Thyroid gland (tissue), 4 donors: ENCODE measurements at places on chromosomes 2 and 18. TPM values are rescaled to one million over a fixed set of nuclear protein-coding genes. Genes with fewer than 3 reads are reported as not detected.

DNA sequence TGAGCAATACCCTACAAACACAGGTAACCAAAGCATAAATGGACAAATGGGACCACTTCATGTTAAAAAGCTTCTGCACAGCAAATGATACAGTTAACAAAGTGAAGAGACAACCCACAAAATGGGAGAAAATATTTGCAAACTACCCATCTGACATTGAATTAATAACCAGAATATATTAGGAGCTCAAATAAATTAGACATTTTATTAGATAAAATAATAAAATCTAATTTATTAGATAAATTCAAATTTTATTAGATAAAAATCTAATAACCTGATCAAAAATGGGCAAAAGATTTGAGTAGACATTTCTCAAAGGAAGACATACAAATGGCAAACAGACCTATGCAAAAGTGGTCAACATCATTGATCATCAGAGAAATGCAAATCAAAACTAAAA lies 35.8 kb upstream of the KCNH7 start:
- no peak for DNase-seq

The TMEM163 gene
- 4.7 TPM for total RNA-seq

DNA sequence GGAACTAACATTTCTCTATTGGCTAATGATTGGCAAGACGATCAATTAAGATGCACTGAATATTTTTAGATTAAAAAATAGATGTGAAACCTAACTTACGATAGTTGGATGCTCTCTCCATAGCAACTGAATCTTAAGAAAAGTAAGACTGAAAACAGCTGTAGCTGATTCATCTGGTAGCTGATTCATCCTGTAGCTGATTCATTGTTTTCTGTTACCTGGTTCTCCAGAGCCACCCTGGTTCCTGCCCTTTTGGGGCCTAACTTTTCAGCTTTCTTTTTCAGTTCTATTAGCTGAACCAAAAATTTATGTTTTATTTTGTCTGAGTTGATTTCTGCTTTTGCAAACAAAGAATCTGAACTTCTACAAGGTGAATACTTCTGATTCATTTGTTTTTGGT lies 22.7 kb upstream of the SPR start:
- DNase-seq = no peak

The ANKRD30B gene
- total RNA-seq = not detected

GRCh38 chr2:62175728-62176127 lies 20.2 kb upstream of the B3GNT2 start:
- DNase-seq = no peak

GRCh38 chr2:221581986-221582385 lies 9.9 kb upstream of the EPHA4 start:
- DNase-seq = no peak

The KLF11 gene
- total RNA-seq = 44.2 TPM

GRCh38 chr2:69563021-69563420 lies 80.5 kb downstream of the AAK1 start:
- DNase-seq = no peak

The RNF181 gene
- total RNA-seq = 202 TPM

GRCh38 chr2:20594048-20594750 lies 56.7 kb downstream of the HS1BP3 start:
- no peak for DNase-seq

GRCh38 chr2:9748577-9748976 lies 94.7 kb upstream of the TAF1B start:
- DNase-seq = no peak

DNA sequence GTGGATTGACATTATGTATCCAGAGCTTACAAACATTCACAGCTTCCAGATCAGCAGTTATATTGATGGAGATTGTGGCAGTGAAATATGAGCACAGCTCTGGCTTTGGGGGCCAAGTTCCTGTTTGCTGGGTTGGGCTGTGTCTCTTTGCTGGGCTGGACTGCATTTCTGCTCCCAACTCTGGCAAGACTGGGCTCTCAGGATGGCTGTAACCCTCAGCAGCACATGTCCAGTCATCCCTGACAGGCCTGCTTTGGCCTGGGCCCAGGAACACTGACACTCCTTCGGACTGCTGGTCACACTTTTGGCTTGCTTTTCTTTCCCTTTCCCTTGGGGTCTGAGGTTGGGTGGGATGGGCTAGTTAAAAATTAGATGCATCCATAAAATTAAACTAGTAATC lies 17.9 kb upstream of the VPS4B start:
- peak; percentile 94 for DNase-seq

The FABP1 gene
- total RNA-seq = not detected

GRCh38 chr2:121791801-121792221 lies 36.4 kb downstream of the TSN start:
- no peak for DNase-seq

DNA sequence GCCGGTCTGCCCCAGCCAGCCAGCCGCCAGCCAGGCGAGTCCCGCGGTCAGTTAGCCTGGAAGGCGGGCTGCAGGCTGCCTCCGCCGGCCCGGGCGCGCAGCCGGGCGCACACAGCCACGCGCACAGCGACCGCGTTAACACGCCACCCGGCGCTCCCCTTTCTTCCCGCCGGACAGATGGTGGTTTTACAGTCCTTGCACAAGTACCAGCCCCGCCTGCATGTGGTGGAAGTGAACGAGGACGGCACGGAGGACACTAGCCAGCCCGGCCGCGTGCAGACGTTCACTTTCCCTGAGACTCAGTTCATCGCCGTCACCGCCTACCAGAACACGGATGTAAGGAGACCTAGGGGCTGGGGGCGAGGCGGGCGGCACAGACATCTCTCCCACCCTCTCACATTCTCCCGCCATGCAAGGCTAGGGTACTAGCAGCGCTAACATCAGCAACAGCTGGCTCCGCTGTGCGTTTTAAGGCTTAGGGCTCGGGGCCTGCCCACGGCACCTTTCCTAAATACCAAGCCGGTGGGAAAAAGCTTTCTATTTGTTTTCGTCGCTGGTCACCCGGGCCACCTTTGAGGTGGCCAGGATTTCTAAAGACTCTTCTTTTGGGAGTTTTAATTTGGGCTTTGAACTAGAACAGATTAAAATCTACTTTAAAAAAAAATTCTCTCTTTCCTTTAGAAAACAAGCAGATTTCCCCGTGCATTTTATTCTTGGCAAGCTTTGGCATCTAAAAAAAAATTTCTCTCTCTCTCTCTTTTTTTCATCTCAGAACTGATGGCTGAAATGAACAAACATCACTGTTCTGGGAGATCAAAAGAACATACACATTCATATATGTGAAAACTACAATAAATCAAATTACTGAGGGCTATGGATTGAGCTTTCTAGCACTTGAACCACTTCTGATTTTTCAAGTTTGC lies 2.9 kb downstream of the TBR1 start:
- no peak for DNase-seq

DNA sequence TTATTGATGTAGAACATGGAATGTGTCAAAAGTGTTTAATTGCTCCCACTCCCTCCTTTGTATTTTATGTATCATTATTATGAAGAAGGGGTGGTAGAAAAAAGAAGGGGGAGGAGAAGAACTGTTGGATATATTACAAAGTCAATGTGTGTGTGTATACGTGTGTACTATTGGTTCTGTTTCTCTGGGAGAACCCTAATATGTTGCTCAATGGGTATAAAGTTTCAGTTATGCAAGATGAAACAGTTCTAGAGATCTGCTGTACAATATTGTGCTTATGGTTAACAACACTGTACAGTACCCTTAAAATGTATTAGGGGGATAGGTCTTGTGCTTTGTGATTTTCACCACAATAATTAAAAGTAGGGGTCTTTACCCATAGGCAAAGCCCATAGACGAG lies 58.1 kb upstream of the ZC3H15 start:
- no peak for DNase-seq

The PRKAG3 gene
- total RNA-seq = not detected

GRCh38 chr2:25491003-25491696 lies 149.4 kb upstream of the DNMT3A start:
- no peak for DNase-seq

- no peak for DNase-seq
Measured at GRCh38 chr2:129881786-129882396, 97.6 kb upstream of the RAB6C start.

The MTLN gene
- 122 TPM for total RNA-seq

The TFCP2L1 gene
- 178 TPM for total RNA-seq

The TUBA3E gene
- total RNA-seq = 0.27 TPM

DNA sequence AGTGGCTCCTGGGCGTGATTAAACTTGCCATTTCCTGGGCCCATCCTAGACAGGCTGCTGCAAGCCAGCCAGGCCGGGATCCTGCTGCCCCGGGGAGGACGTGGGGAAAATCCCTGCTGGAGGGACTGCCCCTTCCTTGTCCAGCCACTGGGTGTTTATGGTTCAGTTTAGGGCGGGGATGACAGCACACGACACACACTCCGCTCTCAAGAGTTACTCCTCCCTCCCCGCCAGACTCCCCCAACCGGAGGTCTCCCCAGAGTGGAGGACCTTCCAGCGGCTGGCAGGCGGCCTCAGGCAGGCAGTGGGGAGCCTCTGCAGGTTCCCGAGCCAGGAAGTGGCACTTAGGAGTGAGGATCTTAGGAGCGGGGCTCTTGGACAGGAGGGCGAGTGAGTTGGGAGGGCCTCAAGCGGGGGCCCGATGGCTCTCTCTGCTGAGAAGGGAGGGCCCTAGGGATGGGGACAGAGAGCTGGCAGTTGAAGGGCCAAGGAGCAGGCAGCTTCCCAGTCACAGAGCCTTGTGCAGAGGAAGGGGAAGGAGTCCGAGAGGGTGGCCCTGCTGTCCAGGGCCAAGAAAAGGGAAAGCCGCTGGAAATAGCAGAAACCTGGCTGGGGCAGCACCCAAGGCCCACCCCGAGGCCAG lies 5.7 kb upstream of the GPR35 start:
- no peak for DNase-seq

DNA sequence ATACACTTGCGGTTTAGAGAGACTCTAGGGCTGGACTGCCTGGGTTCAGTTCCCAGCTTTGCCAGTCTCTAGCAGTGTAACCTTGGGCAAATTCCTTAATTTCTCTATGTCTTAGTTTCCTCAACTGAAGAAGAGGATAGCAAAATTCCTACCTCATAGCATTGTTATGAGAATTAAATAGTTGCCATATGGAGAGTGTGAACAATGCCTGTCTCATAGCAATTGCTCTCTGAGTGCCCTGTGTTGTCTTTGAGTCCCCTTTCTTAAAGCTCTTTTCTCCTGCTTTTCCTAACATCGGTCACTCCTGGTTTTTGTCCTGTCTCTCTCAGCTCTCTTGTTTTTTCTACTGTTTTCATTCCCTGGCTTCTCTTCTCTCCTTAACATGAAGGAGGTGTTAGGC lies 116.8 kb upstream of the ALPP start:
- DNase-seq = no peak

- no peak for DNase-seq
Measured at GRCh38 chr2:235986361-235986760, 181.8 kb downstream of the GBX2 start.

The KHK gene
- 0.44 TPM for total RNA-seq

The TMEM169 gene
- 1.9 TPM for total RNA-seq

DNA sequence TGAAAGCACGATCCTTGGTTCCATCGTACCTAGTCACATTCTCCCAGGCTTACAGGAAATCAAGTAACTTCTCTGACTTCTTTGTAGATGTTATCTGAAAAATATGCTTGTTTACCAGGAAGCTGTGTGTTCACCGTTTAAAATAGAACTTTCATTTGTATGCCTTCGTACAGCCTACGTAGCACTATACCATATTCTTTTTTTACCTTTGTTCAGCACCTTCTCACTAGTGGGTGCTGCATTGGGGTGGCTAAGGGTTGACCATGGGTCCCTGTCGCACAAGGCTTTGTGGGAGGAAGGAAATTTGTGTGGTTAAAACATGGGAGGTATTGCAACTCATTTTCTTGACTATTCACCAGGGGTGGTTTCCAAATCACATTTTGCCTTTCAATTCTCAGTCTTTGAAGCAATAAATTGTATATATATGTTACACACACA lies 16.6 kb downstream of the MALT1 start:
- DNase-seq = no peak

- DNase-seq = no peak
Measured at GRCh38 chr18:57125627-57126026, 21.3 kb upstream of the BOD1L2 start.

- no peak for DNase-seq
Measured at GRCh38 chr2:242054881-242055801, 185.6 kb downstream of the RTP5 start.

GRCh38 chr2:233925402-233925801 lies 8.2 kb downstream of the TRPM8 start:
- no peak for DNase-seq

The FAM168B gene
- 110 TPM for total RNA-seq

- no peak for DNase-seq
Measured at GRCh38 chr2:235808366-235808765, 314.5 kb downstream of the AGAP1 start.
